Mucosa of descending colon (tissue), 3 donors: ENCODE measurements at places on chromosomes 4 and X.

DNA sequence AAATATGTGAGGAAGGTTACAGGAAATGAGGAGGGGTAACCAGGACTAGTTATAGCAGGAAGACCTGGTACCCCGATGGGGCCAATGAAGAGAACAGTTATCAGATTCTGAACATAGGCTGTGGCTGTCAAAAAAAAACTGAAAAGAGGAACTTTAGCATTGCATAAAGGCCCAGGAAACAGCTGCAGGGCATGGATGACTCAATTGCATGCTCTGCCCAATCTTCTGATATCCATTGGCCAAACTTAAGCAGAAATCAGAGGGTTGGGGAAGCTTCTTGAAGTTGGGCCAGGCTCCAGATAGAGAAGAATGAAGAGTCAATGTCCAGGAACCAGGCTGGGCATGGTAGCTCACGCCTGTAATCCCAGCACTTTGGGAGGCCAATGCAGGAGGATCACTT, 1222.4 kb upstream of the PRKX start:
- no peak for DNase-seq

DNA sequence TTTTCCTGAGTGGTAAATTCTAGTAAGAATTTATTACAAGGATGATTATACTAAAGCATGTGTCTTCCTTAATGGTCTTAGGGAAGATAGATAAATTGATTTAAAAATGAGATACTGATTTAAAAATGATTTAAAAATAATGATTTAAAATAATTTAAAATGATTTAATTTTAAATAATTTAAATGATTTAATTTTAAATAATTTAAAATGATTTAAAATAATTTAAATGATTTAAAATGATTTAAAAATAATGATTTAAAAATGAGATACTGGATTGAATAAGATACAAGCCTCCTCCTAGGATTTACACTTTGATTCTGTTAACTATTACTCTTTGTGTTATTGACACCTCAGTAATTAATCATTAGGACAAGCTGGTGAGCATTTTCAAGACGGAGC, 59.0 kb downstream of the COX7B2 start:
- DNase-seq, result no peak

GRCh38 chrX:96989830-96990571, 106.3 kb downstream of the RPA4 start:
- DNase-seq, result no peak

GRCh38 chr4:74415602-74416300, 29.2 kb upstream of the AREG start:
- DNase-seq, result no peak

- DNase-seq, result no peak
Measured at GRCh38 chr4:173960398-173960797, 323.1 kb downstream of the FBXO8 start.

DNA sequence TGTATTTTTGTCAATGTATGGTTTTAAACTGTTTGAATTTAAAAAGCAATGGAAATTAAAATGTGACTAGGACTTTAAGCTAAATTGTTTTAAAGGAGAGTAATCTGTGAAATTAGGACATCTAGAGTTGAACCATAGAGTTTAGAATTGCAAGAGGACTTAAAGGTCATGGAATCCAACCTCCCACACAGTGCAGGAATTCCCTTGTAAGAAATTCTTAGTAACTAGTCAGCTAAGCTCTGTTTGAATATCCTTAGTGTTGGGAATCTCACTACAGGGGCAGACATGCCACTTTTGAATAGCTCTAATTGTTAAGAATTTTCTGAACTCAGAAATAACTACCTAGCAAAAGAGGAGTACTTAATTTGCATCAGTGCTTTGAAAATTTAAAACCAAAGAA, 292.9 kb downstream of the IL1RAPL1 start:
- no peak for DNase-seq

DNA sequence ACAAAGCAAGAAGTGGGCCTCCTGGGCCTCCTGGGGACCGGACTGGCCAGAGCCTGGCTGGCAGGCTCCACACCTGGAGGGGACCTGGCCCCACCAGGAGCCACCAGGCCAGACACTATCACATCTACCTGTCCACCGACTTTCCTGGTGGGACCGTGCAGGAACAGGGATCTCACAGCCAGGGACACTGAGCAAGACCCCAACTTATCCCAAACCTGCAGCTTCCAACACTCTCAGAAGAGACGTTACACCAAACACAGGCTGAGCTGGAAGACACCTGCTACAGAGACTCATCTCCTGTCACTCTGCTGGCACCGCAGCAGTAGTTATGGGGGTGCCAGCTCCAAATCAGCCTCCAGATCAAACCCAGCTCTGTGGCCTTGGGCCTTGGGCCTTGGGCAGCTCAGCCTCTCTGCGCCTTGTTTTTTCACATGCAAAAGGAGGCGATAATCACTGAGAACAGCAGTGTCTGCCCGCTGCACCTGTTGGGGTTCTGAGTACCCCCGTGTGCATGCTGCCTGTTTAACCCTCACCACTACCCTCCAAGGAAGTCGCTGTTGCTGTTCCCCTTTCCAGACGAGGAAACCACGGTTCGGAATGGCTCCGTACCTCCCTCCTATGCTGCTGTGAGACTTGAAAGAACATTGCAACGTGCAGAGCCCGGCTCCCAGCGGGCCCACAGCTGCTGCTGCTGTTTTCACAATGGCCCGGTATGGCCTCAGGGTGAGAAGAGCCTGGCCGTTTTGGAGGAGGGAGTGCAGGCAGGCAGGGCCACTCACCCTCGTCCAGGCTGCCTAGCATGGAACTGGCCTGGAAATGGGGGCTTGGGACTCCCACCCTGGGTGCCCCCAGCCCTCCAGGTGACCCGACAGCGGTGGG, 69.6 kb downstream of the ADRA2C start:
- DNase-seq, result no peak

- DNase-seq, result no peak
Measured at GRCh38 chr4:150232029-150232428, 153.8 kb downstream of the DCLK2 start.

DNA sequence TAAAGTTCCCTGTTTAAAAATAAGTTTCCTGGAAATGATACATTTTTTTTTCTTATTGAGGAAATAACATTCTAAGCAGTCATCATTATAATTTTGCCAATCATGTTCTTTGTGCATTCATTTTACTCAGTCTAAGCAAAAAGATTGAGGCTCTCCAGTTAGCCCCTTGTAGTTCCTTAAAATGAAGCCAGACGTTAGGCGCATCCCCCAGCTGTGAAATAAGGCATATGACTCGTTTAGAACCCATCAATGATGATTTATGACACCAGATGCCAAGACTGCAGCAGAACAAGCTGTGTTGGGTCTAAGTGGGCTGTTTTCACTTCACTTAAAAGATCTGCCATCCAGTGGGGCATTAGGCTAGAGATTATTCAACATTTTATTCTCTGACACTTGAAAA, 17.0 kb downstream of the PDGFC start:
- no peak for DNase-seq
